Gastrocnemius medialis (tissue), 4 donors: ENCODE measurements at places on chromosomes 3 and 15. TPM values are rescaled to one million over a fixed set of nuclear protein-coding genes. Genes with fewer than 3 reads are reported as not detected.

Gene C3orf22
- not detected for total RNA-seq

Gene ANKRD34C
- not detected for total RNA-seq

Gene ATP13A5
- not detected for total RNA-seq

Gene DNAH12
- not detected for total RNA-seq

Gene FEZF2
- total RNA-seq: not detected

Gene BMF
- 2.9 TPM for total RNA-seq

Gene CHST2
- total RNA-seq: 2.9 TPM

Gene FGF12
- 1.2 TPM for total RNA-seq

Gene SCG5
- 0.53 TPM for total RNA-seq

Gene NMNAT3
- total RNA-seq: 10.1 TPM

Gene KLF15
- 157 TPM for total RNA-seq

Gene GRAMD1C
- total RNA-seq: not detected

DNA sequence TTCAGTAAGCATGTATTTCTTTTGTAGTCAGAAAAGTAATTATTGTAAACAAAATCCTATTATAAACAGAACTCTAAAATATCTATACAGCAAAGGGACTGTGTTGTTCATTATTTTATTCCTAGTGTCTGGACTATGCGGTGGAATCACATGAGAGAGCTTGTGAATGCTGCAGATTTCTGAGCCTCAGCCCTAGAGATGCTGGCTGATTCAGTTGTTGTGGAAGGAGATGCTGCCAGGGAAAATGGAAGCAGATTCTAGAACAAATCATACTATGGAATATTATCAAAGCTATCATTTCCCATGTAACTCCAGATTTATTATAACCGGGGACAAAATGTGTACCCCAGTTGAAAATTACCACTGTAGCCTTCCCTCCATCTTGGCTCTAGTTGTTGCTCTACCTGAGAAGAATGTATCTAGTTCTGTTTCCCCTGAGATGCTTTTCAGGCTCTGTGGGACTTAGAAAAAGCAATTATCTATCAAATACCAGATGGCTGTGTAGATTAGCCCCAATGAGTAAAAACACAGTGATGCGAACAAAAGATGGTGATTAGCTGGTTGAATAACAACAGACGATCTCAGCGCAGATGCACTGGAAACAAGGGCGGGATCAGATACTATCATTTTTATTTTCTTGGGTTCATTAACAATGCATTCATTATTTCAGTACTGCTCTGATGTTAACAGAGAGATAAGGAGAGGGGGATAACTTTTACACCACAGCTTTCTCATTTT is 131.3 kb downstream of the TMEM108 start:
- DNase-seq: no peak

DNA sequence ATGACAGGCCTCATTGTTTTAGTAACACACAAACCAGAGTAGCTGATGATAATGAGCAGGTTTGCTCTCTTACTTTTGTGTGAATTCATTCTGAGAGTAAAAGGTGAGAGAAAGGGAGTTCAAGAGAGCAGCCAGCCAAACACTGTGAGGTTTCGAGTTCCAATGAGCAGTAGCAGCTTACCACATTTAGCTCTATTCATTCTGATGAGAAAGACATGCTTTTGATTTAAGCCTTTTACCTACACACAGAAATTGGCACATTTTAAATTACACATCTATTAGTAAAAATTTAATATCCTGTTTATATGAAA is 28.0 kb downstream of the GLDN start:
- DNase-seq: no peak

DNA sequence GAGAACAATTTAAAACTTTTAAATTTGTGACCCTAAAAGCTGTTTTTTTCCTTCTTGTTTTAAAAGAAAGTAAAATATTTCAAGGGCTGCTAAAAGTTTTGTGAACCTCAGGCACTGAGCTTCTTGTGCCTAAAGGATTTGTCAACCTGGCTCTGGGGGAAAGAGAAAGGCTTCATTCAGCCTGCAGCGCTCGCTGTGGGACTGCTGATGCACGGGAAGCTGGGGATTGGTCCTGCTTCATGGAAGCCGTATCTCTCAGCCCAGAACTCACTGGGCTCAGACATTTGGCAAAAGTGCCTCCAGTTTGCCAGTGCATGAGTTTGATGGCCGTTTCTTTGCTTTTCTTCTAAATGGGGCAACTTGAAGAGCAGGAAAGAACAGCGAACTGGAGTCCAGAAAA is 30.8 kb downstream of the TPRG1 start:
- no peak for DNase-seq

DNA sequence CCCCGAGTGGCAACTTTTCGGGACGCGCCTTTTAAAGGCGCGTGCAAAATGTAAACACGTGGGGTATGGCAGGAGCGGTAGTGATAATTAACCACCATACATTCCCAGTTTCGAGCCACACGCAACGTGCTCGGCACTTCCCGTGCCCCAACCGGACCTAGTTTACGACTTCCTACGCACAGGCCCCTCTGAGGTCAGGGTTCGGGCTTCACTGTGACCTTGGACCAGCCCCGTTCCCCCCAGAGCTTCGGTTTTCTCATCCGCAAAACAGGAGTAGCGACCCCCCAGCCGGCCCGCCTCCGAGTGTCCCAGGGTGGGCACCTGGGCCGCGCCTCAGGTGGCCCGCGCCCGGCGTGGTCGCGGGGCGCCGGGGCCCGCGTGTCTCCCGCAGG is 451 bp downstream of the CHCHD4 start:
- peak; percentile 65 for DNase-seq

DNA sequence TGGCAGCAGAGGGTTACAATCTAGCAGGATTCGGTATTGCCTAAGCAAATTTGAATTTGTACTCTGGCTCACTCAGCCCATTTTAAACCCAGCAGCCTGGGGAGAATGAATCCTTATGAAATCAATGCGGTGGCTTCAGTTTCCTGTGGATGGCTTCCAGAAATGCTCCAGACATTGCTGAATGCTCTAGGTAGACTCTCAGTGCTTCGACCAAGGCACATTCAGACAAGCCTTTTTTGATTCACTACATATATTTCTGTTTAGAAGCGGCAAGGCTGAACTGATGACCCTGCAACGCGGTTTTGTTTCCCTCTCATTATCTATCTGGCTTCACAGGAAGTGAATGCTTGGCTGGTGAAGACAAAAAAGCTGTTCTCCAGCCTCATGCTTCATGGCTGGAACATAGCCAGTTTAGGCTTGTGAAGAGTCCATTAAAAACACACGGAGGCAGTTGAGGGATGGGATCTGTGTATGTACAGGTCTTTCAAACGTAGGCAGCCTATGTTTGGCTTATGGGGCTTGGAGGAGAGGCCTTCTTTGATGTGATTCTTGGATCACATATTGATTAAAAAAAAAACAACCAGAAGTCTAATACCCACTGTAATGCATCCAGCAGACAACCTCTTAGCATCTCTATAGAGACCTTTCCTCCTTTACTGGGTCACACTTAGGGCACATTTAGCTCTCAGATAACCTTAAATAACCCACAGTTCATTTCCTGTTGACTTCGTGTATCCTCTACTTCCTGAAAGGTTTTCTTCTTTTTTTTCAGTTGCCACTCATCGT is 400.2 kb upstream of the TBL1XR1 start:
- DNase-seq: peak; percentile 56

DNA sequence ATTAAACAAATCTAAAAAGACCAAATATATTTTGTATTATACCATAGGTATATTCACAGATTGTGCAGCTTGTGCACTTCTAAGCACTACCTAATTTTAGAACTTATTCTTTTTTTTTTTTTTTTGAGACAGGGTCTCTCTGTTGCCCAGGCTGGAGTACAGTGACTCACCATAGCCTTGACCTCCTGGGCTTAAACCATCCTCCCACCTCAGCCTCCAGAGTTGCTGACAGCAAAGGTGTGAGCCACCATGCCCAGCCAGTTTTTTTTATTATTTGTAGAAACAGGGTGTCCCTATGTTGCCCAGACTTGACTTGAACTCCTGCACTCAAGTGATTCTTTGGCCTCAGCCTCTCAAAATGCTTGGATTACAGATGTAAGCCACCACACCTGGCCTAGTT is 11.9 kb upstream of the TKT start:
- no peak for DNase-seq

GRCh38 chr15:84750583-84751092 is 2.2 kb downstream of the ZNF592 start:
- DNase-seq: no peak

- DNase-seq: no peak
Measured at GRCh38 chr3:63429905-63430304, 151.8 kb downstream of the SYNPR start.

GRCh38 chr3:34323517-34323916 is 525.1 kb downstream of the PDCD6IP start:
- DNase-seq: no peak

DNA sequence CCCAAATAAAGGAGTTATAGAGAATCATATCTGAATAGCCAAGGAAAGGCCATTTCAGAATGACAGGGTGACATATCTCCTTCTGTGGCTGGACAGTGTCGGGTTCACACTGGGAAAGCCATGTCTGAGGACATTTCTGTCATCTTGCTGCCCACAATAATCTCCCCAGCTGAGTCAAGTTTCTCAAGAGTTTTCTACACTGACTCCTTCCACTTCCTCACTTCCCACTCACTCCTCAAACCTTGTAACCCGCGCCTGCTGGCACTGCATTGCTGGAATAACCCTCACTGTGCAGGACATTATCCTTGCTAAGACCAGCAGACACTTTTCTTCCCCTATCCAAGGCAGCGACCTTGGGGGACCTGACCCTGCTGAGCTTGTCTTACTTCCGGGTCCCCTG is 5.3 kb upstream of the INSYN1 start:
- no peak for DNase-seq

DNA sequence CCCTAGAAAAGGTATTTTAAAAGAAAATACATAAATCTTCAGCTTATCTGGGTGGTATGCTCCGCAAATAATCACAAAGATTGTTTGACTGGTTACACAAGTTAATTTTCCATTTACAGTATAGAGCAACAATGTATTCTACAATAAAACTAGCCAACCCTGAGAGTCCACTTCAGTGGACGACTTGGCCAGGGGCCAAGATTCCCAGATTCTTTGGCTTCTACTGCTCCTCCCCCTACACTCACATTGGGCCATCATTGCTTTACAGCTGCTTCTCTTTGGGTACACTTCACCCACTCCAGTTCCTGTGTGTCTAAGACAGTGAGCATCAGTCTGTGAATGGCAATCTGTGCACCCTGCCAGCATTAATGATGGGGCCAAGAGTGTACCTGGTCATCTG is 17.2 kb upstream of the PRICKLE2 start:
- DNase-seq: no peak

- DNase-seq: no peak
Measured at GRCh38 chr3:101791778-101792177, 12.8 kb downstream of the NXPE3 start.

DNA sequence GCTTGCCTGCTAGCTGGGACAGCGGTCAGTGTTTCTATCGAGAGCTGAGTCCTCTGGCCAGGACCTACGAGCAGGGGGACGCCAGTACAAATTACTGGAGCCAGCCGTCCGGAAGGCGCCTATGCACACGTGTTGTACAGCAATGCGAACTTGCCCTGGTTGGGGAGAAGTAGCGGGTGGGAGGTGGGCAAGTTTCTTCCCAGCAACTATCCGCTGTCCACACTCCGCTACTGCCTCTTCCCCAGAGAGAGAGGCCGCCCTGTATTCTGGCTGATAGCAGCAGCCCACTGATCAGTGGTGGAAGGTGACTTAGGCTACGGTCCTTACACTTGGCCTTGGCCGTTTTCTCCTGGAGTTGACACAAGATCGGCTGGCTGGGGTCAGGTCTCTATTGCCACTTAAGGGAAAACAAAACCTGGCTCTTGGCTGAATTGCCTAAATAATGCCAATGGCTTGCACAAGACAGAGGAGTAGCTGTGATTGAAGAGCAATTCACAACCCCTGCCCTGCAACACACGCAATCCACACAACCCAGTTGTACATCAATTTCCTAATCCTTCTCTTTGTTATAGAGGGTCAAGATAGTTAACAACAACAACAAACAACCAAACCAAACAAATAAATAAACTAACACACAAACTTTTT is 12.8 kb upstream of the SHC4 start:
- DNase-seq: no peak

GRCh38 chr15:90915216-90915807 is 12.2 kb downstream of the MAN2A2 start:
- no peak for DNase-seq

DNA sequence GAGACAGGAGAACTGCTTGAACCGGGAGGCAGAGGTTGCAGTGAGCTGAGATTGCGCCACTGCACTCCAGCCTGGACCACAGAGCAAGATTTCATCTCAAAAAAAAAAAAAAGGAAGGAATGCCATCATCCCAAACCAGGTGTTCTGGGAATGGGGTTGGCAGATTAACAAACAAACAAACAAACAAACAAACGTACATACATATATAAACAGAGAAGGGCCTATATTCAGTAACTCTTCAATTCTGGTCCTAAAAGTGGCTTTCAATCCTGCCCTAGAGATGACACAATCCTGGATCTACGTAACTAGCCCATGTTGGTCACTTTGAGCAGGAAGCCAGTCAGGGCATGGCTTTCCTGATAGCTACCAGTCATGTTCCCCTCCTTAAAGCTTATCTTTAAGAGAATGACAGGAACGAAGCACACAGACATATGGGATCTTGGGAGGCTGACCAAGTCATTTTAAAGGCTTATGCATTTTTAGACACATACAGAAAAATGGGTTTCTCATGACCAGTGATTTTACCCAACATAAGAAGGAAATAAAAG is 29.9 kb upstream of the RAB11A start:
- DNase-seq: no peak

GRCh38 chr3:152127058-152127457 is 141.7 kb upstream of the MBNL1 start:
- no peak for DNase-seq

GRCh38 chr3:78911394-78911793 is 856.4 kb downstream of the ROBO1 start:
- no peak for DNase-seq

DNA sequence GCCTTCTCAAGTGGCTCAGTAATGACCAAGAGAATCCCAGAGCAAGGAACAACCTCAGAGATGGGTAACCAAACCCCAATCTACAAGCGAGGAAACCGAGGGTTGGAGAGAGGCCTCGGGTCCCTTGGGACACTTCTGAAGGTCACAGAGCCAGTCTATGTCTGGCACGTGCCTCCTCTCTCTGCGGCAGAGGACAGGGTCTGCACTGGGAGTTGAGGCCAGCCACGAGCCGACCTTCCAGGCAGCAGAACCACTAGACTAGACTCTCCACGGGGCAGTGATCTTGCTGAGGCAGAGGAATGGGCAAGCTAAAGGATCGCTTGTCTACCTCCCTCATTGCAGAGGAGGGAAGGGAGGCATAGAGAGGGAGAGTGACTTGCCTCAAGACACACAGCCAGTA is 100.6 kb upstream of the SMAD3 start:
- DNase-seq: no peak

DNA sequence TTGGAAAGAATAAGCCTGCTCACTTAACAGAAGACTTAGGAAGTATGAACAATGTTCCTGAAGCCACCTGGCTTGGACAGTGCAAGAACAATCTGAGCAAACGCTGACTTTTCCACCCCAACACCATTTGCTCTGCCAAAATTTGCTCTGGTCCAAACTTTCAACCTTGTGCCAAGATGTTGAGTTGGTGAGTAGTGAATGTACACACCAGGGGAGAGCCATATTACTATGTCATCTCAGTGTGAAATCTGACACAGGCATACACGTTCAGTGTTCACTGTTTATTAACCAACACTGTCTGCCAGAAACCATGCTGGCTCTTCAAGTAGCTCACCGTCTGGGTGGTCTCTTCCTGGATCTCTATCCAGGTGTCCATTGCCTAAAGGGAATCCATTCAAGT is 152.9 kb upstream of the LPP start:
- no peak for DNase-seq

- no peak for DNase-seq
Measured at GRCh38 chr15:73457334-73457733, 14.4 kb downstream of the REC114 start.

- no peak for DNase-seq
Measured at GRCh38 chr3:58924578-58924977, 125.2 kb downstream of the CFAP20DC start.

GRCh38 chr3:171565481-171566058 is 105.4 kb upstream of the TNIK start:
- DNase-seq: no peak
